ENCODE measurements at places on chromosomes 7 and 10.

GRCh38 chr10:10911035-10911434 lies 106.6 kb upstream of the CELF2 start:
- no peak for DNase-seq

DNA sequence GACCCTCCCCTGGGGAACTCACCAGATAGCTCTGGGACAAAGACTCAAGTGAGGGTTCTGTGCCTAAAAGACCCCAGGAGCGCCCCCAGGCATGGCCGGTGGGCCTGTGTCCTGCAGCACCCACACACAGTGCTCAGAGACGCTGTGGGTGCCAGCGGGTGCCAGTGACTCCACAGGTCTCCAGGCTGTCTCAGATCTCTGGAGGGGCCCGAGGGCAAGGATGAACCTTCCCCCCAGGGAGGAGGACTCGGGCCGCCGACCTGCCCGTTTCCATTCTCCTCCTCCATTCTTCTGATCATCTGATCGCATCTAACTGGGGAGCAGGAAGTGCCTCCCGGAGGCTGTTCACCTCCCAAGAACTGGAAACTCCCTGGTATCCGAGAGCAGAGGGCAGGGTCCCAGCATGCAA lies 980 bp downstream of the ADAM8 start:
- DNase-seq = peak; percentile 33

- no peak for DNase-seq
Measured at GRCh38 chr10:133027482-133027881, 60.2 kb upstream of the ADGRA1 start.

GRCh38 chr10:33483816-33484190 lies 149.3 kb upstream of the NRP1 start:
- no peak for DNase-seq

- DNase-seq = no peak
Measured at GRCh38 chr10:132104062-132104461, 38.3 kb downstream of the JAKMIP3 start.

GRCh38 chr10:28177944-28178637 lies 124.8 kb downstream of the MPP7 start:
- no peak for DNase-seq

GRCh38 chr7:132877573-132877972 lies 204.3 kb downstream of the CHCHD3 start:
- no peak for DNase-seq

DNA sequence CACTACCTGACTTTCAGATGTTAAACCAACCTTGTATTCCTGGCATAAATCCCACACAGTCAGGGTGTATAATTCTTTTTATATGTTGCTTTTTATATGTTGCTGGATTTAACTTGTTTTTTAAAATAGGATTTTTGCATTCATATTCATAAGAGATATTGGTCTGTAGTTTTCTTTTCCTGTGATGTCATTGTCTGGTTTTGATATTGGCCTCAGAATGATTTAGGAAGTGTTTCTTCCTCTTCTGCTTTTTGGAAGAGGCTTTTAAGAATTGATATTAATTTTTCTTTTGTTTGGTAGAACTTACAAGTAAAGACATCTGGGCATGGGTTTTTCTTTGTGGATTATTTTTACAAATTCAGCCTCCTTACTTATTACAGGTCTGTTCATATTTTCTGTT lies 93.1 kb downstream of the CARD11 start:
- no peak for DNase-seq

- no peak for DNase-seq
Measured at GRCh38 chr10:132136097-132136521, 50.6 kb upstream of the DPYSL4 start.

DNA sequence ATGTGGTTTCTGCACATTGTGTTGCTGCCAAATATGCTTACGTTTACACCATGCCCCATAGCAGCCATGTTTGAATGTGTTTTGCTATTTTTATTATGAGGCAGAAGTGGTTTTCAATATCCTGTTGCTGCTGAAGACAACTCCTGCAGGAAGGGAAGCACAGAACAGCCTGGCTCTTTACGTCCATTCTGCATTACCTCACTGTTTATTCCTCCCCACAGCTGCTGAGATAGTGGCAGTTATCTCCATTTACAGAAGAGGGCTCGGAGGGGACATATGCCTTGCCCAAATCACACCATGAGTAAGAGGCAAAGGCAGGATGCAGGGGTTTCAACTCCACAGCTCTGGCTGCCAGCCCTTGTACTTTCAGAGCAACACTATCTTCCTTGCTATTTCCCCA lies 35.3 kb downstream of the PLPP4 start:
- no peak for DNase-seq

DNA sequence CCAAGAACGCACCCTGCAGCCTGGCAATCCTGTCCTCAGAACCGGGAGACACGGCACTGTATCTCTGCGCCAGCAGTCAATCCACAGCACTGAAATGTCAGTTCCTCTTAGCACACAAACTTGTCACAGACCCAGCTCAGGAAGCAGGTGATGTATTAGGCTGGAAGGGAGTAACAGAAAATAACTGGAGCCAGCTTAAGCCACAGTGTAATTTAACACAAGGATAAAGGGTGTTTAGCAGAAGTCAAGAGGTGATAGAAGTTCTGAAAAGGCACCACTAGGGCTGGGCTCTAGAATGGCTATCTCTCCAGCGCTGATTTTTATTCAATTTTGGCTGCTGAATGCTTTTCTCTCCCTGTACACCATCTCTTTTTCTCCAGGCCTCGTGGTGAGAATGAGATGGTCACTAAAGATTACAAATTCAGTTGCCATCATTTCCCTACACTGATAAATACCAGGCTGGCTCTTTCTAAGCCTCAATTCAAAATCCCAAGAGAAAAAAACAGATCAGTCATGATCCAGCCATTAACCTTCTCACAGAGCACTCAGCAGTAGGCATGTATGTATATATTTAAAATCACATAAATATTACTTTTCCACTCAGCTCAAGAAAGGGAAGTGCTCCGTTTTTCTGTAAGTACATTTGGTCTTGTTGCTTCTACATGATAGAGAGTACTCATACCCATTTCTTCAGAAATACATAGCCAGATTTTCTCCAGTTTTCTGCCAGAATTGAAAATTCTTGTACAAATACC lies 102.7 kb upstream of the PRSS1 start:
- no peak for DNase-seq

- DNase-seq = no peak
Measured at GRCh38 chr7:47839381-47839780, 108.9 kb downstream of the PKD1L1 start.

GRCh38 chr10:88505680-88506215 lies 77.4 kb downstream of the RNLS start:
- no peak for DNase-seq

- no peak for DNase-seq
Measured at GRCh38 chr10:115975506-115975905, 297.5 kb downstream of the GFRA1 start.

DNA sequence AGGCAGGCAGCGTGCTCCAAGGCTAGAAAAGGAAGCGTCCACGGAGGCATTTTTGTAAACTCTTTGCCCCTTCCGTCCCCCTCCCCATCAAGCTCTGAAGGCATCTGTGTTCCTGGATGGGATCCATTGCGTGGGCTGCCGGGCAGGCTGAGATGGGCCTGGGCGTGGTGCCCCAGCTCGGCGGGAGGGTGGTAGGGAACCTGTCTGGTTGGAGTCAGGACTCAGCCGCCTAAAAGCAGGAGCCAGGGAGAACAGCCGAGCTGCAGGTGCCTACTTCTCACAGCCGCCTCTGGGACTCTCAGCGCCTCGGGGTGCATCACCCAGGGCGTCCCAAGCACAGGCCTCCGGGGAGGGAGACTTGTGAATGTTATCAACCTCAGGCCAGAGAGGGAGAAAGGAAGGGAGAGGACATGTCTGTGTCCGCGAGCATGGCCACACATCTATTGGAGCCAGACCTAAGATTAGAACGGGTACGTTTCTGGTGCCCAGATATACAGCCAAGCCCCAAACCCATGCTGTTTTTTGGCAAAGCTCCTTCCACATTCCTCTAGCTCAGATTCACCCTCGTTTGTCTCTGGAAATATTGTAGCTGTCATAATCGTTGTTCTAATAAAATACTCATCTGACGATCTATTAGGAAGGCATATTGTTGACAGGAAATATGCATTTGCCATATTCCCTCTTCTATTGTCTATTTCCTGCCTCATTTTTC lies 48.6 kb upstream of the CTBP2 start:
- no peak for DNase-seq

GRCh38 chr7:113289140-113289740 lies 170.9 kb upstream of the SMIM30 start:
- DNase-seq = no peak

GRCh38 chr7:120792091-120792860 lies 65.7 kb downstream of the TSPAN12 start:
- peak; percentile 33 for DNase-seq

DNA sequence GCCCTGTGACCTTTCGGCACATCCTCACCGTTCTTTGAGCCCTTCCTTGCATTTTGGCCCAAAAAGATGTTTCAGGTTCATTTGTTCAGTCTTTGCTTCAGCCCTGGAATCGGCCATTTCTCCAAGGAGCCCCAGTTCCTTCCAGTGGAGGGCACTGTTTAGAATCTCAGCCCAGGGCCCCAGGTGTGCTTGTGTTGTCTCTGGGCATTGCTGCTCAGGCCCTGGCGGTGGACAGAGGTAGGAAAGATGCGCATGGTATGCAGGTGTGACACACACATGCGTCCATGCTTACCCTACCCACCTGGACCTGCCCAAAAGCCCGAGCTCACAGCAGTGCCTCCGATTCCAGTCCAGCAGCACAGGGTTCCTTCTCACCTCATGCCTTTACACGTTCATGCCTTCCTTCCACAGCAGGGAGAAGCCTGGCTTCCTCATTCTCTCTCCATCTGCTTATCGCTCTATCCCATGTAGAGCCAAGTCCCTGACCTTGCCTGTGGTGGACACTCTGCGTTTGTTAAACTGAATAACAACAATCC lies 70.6 kb downstream of the LHPP start:
- DNase-seq = no peak

DNA sequence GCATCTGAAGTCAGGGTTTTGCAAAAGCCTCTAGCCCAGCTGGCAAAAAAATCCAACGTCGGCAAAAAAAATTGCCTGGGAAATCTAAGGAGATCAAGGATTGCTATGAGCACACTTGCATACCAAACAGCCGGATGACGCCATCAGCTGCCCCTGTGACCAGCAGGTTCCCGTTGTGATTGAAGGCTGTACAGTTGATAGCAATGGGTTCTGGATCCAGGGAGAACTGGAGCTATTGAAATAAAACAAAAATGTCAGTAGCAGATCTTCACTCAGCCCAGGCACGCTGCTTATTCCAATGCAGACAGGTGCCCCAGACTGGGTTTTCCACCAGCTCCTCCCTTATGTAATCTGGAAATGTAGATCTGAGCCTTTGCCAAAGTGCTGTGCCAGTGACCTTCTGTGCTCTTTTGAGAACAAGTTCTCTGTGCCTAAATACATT lies 18.7 kb upstream of the CYREN start:
- DNase-seq = no peak

GRCh38 chr10:128063736-128064107 lies 62.5 kb downstream of the MKI67 start:
- no peak for DNase-seq

- no peak for DNase-seq
Measured at GRCh38 chr10:5555881-5556280, 31.1 kb downstream of the CALML3 start.

DNA sequence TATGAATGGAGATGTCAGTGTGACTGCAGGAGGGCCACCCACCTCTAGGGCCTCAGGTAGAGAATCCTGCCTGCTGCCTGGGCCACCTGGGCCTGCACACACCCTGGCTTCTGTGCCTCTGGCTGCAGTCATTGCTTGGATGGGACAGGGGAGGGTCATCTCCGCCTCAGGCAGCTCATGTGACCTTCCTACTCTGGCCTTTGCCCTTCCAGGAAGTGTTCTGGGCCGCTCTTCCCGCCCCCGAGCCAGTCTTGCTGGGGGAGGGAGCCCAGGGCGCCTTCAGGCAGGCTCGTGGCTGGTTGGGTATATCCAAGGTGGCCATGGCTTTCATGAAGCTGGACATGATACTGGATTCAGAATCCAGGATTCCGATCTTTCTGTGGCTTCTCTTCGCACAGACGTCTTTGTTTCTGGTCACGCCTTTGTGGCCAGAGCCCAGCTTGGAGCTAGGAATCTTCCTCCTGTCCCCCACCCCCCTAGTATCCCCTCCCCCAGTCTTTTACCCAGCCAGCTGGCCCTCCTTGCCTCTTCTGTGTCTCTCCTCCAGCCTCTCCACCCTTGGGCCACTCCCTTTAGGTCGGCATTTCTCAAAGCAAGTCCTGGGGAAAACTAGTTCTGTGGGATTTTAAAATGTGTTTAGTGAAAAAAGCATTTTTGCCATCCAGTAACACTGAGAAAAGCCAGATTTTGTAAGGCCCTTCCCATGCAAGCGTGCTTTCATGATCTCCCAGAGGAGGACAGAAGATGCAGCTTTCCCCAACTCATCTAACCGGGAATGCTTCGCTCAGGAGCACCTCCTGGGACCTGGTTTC lies 119.6 kb downstream of the ZMIZ1 start:
- no peak for DNase-seq

GRCh38 chr7:141012044-141012685 lies 2.6 kb downstream of the MRPS33 start:
- peak; percentile 67 for DNase-seq

GRCh38 chr10:99678921-99679320 lies 19.6 kb downstream of the ENTPD7 start:
- DNase-seq = no peak

DNA sequence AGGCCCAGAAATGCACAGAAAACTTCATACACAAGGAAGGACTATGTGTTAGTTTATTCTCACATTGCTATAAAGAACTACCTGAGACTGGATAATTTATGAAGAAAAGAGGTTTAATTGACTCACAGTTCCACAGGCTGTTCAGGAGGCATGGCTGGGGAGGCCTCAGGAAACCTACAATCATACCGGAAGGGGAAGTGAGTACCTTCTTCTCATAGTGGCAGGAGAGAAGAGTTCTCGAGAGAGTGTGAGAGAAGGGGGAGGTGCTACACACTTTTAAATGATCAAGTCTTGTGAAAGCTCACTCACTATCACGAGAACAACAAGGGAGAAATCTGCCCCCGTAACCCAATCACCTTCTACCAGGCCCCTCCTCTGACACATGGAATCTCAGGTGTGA lies 16.8 kb upstream of the RAMP3 start:
- DNase-seq = no peak

GRCh38 chr10:26696786-26697162 lies 727 bp upstream of the PDSS1 start:
- no peak for DNase-seq

DNA sequence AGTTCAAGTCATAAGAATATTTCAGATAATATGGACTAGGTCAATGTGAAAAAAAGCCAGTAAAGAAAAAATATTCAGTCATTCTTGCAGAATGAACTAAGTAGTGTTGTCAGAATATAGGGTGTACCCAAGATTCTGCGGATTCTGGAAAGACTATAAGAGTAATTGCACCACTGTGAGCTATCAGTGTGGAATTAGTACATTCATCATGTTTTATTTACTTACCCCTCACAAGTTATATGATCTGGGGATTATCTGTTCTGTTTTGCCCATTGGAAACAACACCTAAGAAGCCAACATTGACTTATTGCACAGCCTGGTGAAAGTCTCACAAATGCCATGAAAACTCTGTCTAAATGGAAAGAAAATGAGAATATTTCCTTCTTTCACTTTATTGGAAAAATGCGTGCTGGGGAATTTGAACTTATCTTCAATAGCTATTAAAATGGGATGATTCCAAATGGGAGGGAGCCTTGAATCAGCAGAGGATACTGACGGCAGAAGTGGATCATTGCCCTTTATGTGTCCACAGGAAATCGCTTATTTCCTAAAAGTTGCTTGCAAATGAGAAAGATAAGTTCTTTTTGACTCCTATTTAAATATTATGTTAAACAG lies 563.3 kb upstream of the POM121L12 start:
- DNase-seq = no peak

Measured in activated T-helper 2 cell treated with anti-CD3 and anti-CD28 coated beads, Interferon-gamma antibody, Interleukin-2, Interleukin-4, amounts not matched to agents 10 μg/mL and 5 μg/mL and 100 μg/mL, durations not matched to agents 14 hours and 24 hours and 36 hours (primary cell).